ENCODE measurements at places on chromosomes 6 and 20.
A peak's percentile ranks its signal among the peaks of the same experiment; 100 is the strongest.

- DNase-seq, result no peak
Observed at GRCh38 chr6:17161076-17161475, 59.2 kb downstream of the STMND1 start.

DNA sequence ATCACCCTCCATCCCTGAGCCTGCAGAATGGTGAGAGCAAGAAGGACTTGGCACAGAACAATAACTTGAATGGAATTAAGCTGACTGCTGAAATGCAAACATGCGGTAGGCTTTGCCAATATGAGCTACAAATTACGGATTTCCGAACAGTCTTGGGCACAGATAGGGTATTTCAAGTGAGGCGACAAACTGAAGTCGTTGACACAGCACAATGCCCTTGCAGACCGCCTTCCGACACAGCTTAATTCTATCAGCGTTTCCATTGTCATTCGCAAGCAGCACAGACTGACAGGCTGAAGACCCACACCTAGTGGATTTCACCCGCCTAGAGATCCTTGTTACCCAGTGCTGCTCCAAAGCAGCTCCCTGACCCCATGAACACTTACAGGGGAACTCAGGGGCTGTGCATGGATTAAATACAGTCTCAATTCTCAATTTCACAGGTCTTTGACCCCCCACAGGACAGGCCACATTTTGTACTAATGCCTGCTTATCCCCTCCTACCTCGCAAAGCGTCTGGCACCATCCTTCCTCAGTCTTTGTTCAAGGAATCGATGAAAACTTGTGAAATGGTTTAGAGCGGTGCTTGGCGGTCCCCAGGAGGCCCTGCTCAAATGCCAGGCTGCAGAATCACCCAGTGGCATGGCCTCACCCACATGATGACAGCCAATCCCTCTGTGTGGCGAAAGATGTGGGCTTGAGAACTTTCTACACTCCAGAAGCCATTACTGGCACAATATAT lies 34.6 kb downstream of the RAMACL start:
- no peak for DNase-seq

GRCh38 chr20:43909720-43910119 lies 4.9 kb upstream of the TOX2 start:
- DNase-seq, result no peak

DNA sequence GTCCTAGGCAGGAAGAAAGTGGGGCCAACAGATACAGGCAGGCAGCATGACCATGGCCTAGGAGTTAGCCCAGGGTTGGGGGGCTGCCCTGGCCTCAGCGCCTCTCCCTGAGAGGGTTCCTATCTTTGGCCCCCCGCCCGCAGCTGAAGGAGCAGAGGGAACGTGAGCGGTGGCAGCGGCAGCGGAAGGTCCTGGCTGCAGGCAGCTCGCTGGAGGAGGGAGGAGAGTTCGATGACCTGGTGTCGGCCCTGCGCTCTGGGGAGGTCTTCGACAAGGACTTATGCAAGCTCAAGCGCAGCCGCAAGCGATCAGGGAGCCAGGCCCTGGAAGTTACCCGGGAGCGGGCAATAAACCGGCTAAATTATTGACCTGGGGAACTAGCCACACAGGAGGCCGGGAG lies 32.6 kb downstream of the MOCS1 start:
- no peak for DNase-seq

DNA sequence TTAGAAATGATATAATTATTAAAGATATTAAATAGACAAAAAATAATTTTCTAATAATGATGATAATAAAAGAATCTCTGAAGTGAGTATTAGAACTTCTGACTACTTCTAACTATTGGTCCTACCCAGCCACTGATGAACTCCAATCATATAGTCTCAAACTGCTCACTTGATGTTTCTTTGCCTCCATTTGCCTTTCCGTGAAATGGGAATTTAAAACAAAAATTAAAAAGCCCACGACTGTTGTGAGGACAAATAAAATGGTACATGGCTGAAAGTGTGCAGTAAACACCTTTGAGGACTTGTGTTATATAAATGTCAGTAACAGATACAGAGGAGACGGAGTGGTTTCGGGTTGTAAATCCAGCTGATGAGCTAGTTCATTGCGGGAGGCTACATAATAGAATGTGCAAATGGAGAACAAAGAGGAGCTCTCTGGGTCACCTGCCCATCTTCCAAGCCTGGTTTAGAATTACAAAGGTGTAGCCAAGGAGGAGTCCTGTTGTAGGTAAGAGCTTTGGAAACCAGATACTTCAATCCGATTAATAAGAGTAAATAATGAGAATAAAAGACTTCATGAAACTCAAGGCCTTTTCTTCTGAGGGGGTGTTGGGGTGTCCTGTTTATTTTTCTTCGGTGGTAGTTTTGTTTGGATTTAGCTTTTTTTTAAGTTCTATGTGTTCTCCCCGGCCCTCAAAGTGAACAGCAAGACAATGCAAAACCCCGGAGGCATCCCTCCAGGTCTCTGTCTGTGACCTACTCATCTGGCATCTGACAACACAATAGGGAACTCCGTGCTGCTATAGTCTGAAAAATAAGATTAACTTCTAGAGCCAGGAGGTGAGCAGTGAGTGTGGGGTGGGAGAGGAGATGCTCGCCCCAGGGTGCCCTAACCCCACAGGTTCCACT lies 4.4 kb upstream of the PXDC1 start:
- no peak for DNase-seq

GRCh38 chr20:56806952-56807517 lies 177.9 kb downstream of the TFAP2C start:
- no peak for DNase-seq

- no peak for DNase-seq
Observed at GRCh38 chr20:31894980-31895675, 24.7 kb downstream of the TTLL9 start.

DNA sequence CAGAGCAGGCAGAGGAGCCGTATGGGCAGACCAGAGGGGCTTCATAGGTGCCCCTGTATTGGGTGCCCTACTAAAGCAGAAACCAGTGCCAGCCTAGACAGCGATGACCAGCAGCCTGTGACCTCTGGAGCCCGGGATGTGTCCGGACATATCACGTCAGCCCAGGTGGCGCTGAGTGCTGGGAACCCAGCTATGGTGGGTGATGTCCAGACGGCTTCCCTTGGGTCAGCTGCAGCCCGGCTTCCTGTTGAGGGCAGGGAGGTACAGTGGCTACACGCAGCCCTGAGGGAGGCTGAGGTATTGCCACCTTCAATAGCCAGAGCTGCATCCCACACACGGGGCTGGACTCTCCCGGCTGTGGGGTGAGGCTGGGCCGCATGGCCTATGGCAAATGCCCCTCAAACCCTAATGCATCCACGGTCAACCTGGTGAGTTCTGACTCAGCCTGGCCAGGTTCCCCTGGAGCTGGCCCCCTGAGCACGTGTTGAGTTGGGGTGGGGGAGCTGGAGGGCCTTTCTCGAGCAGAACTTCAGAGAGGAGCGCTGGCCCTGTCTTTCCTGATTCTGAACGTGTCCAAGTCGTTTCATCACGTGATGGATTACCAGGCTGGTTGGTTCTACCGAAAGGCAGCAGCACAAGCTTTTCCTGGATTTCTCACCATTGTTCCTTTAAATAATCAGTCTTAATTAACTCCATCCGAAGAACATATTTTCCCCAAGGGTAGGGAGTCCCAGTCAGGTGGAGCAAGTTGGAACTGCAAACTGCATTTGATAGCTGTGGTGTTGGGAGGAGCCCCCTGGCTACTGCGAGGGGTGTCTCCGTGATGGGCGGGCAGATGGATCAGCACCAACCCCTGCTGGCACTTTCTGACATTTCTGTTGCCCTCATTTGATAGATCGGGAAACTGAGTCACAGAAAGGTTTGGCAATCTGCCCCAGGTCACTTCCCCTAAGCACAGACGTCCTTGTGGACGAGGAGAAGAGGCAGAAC lies 7.1 kb upstream of the MYT1 start:
- DNase-seq, result no peak

DNA sequence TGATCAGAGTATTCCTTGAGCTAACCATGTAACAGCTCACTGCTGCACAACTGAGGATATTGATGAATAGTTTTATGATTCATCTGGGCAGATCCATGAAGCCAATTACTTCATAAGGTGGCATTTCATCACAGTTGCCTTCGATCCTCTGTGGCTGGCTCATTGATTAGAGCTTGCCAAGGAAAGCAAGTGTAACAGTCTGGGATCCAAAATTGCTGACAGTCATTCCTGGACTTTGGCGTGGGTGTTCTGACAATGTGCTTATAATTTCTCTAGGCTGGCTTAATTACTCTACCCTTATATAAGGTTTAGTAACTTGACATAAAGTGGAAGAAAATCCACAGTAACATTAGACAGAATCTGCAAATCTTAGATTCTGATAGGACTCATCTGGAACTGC lies 551.3 kb upstream of the CDH4 start:
- DNase-seq, result no peak

DNA sequence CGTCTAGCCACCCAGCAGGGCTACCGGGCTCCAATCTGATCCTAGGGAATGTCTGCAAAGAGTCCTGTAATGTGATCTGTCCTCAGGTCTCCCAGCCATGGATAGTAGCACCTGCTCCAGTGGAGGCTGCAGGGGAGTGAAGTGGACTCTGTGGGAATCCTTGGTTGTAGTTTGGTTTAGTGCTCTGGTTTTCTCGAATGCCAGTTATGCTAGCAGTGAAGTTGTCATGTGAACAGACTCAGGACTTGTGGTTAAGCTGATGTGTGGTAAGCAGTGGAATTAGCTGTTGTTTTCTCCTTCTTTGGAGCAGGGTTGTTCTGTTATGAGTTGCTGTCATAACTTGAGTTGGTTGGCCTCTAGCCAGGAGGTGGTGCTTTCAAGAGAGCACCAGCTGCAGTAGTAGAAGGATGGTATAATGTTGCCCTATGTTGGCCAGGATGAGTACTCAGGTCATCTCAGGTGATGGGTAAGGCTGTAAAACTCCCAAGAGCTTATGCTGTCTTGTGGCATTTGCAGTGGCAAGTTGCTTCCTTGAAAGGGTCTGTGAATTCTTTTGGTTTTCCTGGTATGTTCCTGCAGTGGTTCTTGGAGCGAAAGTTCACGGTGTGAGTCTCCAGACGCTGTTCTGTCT lies 390.2 kb downstream of the UTRN start:
- no peak for DNase-seq

- no peak for DNase-seq
Observed at GRCh38 chr6:37830225-37830624, 10.7 kb downstream of the ZFAND3 start.

DNA sequence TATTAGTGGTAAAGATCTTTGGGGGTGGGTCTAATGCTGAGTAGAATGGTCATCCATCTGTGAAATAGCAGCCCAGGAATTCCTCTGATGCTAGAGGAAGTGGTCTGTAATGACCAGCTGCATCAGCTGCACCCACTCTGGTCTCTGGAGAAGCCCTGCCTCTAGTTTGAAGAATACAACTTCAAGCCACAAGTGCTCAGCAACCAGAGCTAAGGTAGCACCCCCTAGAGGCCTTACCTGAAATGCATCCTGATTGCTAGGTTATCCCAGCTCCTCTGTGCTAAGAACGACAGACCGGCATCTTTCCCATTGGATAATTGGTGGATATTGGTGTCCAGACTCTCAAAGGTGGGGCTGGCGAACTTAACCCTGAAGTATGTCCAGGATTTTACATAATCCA lies 58.2 kb downstream of the DNAH8 start:
- DNase-seq, result peak; percentile 59

- DNase-seq, result peak; percentile 11
Observed at GRCh38 chr20:18056174-18057100, 1.3 kb downstream of the OVOL2 start.

DNA sequence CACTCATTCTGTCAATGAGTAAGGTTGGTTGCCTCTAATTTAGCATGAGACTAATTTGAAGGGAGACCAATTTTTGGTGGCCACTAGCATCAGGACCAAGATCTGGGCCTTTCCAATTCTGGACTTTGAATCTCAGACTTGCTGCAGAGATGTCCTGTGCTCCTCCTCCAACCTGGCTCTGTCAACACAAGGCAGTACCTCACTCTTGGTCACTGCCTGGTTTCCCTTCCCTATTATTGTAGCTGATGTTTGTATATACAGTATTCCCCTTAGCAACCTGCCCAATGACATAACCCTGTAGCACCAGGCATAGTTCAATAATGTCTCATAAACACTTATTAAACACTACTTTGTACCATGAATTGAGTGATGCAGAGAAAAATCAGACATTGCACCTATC lies 50.4 kb downstream of the UNC5CL start:
- DNase-seq, result no peak

DNA sequence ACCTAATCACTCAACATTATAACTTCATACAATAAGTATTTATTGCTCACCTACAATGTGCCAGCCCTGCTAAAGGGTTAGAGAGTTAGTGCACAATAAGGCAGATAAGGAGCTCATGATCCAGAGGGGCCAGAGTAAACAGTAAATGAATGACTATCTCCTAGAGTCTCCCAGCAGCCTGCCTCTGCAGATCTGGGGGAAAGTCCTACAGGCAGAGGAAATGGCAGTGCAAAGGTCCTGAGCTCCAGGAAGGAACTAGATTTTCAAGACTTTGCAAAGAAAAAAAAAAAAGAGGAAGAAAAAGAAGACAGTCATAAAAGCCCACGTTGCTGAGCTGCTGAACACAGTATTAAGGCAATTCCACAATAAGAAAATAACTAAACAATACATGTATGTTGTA lies 160.1 kb downstream of the SIM1 start:
- DNase-seq, result no peak

GRCh38 chr6:74605922-74606581 lies 599.8 kb downstream of the COL12A1 start:
- no peak for DNase-seq

DNA sequence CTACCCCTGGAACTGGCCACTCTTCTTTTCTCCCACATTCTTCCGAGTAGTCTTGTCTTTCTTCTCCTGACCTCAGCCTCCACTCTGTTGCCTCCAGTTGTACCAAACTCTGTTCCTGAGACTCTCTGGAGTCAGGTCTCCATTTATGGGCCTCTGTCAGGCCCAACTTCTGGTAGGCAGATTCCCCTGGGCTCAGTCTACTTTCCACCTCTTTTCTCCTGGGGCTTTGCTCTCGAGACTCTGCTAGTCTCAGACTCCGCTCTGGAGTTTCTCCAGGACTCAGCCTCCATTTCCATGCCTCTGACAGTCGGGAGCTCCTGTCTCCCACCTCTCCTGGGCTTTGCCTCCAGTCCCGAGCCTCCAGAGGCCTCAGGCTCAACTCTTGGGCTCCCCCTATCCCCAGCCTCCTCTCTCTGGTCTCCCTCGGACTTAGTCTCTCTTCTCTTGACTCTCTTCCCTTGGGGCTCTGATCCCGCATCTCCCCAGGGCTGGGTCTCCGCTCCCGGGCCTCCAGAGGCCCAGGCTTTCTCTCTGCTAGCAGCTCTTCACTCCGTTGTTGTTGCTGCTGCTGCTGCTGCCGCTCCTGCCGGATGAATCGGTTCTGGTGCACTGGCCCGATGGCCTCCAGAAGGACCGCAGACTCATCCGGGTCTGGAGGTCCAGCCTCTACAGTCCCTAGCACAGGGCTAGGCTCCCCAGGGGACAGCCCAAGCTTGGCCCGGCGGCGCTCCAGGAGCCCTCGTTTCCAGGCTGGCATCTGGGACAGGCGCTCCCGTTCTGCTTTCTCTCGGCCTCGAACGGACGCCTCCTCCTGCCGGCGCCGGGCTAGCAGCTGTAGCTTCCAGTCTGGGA lies 1.1 kb downstream of the PPP1R18 start:
- no peak for DNase-seq

- peak; percentile 78 for DNase-seq
Observed at GRCh38 chr20:10236540-10237533, 18.2 kb downstream of the SNAP25 start.

- DNase-seq, result peak; percentile 72
Observed at GRCh38 chr6:156175971-156176421, 601.2 kb upstream of the ARID1B start.

Data from WERI-Rb-1 (cell line).